ENCODE measurements at places on chromosomes 13 and 19.

- DNase-seq, result no peak
These were observed 131.1 kb upstream of the HTR2A start for GRCh38 chr13:47027780-47028437.

DNA sequence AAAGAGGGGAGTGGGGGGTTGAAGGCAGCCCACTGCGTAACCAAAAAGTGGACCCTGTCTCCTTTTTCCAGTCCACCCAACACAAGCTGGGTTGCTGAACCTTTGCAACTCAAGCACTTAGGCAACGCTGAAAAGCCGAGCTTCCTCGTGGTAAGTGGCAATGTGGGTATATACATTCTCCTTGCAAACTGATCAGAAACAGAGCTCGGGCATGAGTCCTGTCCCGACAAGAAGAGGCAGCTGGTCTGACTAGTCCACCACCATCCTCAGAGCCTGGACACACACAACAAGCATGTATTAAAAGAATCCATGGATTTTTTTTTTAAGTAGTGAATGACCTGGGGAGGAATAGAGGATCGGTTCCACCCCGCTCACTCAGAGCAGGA is 240.6 kb upstream of the ZNF507 start:
- no peak for DNase-seq

DNA sequence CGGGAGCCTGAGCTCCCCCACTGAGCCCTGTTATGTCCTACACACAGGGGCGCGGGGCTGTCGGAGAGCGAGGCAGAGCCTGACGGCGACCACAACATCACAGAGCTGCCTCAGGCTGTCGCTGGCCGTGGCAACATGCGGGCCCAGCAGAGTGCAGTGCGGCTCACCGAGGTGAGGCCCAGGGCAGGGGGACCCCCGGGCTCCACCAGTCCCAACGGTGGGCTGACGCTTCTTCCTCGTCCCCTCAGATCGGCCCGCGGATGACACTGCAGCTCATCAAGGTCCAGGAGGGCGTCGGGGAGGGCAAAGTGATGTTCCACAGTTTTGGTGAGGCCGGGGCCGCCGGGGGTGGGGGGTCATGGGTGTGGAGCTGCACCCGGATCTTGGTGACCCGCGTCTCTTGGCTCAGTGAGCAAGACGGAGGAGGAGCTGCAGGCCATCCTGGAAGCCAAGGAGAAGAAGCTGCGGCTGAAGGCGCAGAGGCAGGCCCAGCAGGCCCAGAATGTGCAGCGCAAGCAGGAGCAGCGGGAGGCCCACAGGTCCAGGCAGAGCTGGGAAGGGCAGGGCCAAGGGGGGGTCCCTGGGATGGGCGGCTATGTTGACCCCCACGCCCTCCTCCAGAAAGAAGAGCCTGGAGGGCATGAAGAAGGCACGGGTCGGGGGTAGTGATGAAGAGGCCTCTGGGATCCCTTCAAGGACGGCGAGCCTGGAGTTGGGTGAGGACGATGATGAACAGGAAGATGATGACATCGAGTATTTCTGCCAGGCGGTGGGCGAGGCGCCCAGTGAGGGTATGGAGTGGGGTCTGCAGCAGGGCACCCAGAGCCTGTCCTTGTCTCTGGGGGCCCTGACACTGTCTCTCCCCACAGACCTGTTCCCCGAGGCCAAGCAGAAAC is 1.2 kb upstream of the P2RY11 start:
- no peak for DNase-seq

GRCh38 chr19:45779231-45780145 is 2.8 kb downstream of the DMPK start:
- DNase-seq, result no peak

- DNase-seq, result no peak
These were observed 3.4 kb downstream of the CC2D1A start for GRCh38 chr19:13909430-13909829.

DNA sequence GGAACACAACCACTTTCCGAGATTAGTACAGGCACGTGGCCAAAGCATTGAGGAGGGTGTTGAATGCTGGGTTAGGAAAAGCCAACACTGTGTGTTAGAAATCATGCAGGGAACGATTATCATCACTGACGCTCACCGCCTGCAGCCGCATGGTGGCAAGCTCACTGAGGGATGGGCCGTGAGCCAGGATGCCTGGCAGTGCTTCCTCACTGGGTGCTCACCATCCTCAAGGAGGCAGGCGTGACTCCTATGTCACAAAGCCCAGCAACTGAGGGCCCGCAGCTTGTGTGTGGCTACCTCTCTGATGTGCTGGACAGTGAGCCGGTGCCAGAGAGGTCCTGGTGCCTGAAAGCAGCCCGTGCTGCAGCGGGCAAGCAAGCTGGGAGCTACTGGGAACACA is 30.4 kb upstream of the TIMM44 start:
- peak; percentile 97 for DNase-seq

DNA sequence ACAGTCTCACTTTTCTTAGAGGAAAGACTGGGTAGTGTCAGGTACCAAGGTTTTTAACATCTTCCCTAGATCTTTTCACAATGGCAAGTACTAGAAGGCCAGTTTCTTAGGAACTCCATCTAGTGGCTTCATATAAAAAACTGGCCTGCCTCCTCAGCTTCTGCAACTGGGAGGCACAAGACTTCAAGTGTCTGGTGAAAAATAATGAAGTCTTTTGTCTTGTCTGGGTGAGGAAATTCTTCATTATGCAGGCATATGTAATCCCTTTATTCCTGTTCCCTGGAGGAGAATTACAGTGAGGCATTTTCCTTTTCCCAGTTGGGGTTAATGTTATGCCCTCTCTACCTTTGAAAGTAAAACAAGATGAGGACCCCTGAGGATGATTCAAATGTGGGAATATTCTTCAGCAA is 300.5 kb downstream of the NALCN start:
- no peak for DNase-seq

- DNase-seq, result no peak
These were observed 116.5 kb downstream of the SPRY2 start for GRCh38 chr13:80224468-80224867.

GRCh38 chr19:5951338-5951861 is 26.5 kb downstream of the RANBP3 start:
- DNase-seq, result no peak

DNA sequence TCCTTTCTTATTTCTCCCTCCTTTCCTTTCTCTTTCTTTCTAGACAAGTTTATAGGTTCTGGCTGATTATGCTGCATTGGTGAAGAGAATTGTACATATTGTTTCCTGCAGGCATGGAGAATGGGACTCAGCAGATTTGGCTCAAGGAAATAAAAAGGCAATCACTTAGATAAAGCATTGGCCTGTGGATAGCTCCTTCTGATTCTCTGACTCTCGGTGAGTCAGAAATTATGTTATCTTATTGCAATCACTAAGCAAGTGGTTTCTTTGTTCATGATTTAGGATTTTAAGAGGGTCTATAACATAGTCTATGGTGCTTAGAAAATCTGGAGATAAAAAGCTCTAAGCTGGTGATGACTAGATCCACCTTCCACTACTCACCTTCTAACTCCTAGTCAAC is 54.0 kb upstream of the POSTN start:
- DNase-seq, result no peak

GRCh38 chr13:80921971-80922370 is 581.0 kb upstream of the SPRY2 start:
- no peak for DNase-seq

- DNase-seq, result no peak
These were observed 6.6 kb downstream of the HNRNPM start for GRCh38 chr19:8451377-8451776.

DNA sequence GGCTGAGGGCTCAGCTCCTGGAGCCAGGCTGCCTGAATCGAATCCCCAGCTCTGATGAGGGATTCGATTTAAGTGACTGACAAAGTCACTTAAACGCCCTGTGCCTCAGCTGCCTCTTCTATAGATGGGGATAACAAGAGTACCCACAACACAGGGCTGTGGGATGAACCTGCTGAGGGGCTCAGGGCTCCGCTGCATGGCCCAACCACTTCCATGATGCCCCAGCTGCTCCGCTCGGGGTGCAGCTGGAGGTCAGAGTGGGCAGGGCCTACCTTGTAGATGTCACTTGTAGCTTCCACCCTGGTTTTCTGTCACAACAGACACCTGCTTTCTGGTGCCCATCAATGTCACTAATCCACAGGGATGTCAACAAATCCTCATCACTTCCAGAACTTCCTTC is 39.2 kb downstream of the STK24 start:
- peak; percentile 39 for DNase-seq

DNA sequence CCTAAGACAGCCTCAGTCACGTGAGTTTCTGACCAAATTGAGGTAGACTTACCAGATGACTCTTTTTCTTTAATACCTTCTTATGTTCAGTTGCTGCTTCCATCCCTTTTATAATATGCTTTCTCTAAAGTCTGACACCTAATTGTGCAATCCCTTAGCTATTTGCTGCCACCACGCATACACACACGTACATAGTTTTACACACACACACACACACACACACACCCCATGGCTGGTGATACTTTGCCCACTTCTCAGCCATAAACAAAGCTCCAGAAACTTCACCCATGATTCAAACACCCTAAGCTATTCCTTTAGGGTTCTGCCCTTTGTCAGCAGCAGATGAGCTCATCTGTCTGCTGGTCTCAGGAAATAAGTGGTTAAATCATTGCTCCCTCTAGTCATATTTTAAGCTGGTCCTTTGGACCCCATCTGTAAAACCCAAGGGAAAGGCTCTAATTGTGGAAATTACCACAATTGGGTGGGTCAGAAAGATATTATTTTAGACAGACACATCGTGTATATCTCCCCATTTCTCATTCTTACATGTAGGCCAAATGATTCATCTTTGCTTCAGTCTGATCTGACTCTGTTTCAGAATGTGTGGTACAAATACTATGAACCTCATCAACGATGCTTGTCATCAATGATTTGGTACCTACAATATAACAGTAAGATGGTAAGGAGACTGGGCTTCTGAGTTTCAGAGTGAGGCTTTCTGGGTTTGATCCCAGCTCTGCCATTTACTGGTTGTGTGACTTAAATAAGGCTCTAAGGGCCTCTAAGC is 69.2 kb downstream of the NALCN start:
- DNase-seq, result no peak

DNA sequence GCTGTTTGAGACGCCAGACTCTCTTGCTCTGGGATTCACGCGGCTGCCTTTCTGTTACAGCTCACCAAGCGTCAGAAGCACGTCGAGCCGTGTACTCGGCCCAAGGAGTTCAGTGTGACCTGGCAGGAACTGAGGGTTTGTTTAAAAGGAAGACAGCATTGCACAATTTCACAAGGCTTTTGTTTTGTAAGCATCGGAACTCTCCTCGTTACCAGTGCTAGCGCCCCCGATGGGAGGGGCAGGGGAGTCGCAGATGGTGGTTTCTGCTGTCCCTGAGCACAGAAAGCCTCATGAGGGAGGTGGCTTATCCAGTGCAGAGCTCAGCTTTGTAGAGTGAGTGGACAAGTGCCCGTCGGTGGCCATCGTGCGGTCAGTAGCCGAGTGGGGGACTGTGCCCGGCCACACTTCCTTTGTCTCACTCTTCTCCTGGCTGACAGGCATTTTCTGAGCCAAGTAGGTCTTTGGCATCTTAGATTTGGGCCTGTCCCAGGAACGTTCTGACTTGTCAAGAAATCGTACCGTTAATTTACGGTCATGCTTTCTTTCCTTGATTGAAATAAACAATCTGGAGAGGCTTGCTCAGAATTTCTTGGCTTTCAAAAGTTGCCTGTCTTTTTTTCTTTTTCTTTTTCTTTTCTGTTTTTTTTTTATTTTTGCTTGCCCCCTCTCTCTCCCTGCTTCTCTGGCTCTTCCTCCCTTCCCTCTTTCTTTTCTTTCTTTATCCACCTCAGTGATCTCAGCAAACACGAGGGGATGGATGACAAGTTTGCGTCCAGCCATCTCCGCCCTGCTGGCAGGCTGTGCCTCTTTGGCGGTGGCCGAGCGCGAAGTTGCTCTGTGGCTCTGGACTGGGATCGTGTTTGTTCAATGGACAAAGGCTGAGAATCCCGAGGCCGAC is 7.7 kb downstream of the KDM4B start:
- no peak for DNase-seq

GRCh38 chr19:903266-903797 is 9.7 kb downstream of the R3HDM4 start:
- no peak for DNase-seq

DNA sequence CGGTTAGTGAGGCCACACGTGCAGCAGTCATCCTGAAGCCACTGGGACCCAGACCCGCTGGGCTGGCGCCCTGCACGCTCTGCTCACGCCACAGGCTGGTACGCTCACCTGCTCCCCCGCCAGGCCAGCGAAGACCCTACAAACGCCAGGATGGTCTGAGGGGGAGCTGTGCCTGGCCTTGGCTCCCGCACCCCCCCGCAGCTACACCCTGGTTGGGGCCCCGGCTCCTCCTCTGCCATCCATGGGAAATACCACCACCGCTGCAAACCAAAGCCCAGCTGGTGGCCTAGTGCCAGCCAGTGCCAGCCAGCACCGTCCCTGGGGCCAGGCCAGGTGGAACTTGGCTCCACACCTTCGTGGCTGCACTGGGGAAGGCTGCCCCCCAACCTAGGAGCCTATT is 23.3 kb upstream of the CACTIN start:
- no peak for DNase-seq

DNA sequence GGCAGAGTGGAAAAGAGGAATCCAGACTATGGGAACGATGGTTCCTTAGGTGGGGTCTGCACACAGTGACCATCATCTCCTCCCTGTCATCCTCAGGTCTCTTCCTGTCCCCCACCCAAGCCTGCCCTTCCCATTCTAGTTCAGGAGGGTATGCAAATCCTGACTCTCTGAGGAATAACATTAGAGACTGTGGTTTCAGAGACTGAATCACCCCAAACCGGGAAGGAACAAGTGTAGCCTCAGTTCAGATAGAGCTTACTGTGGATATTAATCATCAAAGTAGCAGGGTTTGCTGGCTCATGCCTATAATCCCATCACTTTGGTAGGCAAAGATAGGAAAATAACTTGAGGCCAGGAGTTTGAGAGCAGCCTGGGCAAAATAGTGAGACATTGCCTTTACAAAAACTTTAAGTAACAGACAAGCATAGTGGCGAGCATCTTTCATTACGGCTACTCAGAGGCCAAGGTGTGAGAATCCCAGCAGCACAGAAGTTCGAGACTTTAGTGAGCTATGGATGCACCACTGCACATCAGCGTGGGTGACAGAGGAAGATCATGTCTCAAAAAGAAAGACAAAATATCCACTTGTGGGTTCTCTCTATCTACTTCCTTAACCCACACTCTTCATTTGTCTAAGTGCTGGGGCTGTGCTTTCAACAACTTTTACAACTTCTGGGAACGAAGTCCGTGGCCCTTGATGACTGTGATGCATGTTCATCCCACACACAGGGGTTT is 19.3 kb upstream of the LGALS13 start:
- no peak for DNase-seq

- no peak for DNase-seq
These were observed 41.2 kb upstream of the KCTD4 start for GRCh38 chr13:45242070-45242469.

DNA sequence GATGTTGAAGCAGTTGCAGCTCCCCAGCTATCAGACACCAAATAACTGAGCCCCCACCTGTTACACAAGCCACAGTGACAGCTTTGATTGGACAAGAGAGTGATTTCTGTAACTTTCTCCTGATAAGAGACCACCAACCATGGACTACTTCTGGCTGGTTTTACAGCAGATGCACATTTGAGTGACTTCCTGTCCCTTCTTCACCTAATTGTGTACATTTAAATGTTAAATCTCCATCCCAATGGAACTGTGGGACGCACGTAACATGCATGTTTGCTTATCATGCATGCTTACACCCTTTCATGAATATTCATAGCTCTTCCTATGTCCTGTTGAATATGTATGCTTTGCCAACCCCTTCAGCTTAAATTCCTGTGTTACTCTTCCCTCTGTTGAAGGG is 6.0 kb upstream of the TNFSF11 start:
- DNase-seq, result no peak

GRCh38 chr19:2416321-2417097 is 10.9 kb downstream of the TIMM13 start:
- no peak for DNase-seq
